Activated naive CD8-positive, alpha-beta T cell treated with anti-CD3 and anti-CD28 coated beads, Interleukin-2, amount 50 U/mL, for 24 hours (primary cell): ENCODE measurements at places on chromosomes 1 and 21.
A peak's percentile ranks its signal among the peaks of the same experiment; 100 is the strongest.

DNA sequence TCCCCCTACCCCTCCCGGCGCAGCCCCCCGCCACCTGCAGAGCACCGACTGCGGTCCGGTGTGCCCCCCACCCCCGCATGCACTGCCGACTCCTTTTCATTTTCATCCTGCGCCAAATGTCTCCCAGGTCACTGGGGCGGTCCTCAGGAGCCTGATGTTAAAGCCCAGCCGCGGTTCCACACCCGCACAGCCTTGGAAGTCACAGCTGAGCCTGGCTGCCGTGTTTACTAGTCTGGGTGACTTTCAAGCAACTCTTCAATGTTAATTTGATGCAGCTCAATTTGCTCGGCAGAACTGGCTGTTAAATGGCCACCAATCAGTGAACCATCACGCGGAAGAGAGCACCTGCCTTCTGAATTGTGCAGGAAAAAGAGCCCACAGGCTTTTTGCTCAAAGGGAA lies 27.2 kb downstream of the THAP3 start:
- no peak for DNase-seq

- DNase-seq, result no peak
Measured at GRCh38 chr1:89810302-89810701, 10.5 kb upstream of the LRRC8D start.

DNA sequence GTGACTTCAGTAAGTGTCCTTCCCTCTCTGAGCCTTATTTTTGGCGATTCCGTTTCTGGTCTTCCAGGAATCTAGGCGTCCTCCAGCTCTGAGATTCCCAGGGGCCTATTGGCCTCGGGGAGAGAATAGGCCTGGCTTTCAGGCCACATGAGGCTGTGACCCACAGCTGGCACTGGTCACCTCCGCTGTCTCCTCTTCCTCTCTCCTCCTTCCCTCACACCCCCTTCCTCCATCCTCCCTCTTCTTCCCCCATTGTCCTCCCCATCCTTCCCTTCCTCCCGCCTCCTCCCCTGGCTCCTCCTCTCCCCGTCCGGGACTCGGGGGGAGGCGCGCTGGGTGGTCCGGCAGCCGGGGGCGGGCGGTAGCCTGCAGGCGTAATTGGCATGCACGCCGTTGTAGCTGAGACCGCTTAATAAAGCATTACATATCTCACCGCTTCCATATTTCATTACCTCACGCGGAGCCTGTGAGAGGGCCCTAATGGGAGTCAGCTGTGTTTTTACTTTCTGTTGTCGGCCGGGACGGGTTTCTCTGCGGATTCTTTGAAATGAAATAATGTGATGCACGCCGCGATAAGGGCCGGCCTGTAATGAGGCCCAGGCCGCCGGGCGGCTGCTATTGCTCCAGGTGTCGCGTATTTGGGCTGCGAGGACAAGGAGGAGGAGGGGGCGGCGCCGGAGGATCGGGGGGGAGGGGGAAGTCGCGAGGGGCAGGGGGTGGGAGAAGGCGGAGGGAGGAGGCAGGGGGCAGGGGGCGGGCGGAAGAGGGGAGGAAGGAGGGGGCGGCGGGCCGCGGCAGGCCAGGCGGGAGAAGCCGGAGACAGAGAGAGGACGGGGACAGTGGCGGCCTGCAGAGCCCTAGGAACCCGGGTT lies 95.3 kb downstream of the FOXD2 start:
- peak; percentile 2 for DNase-seq

DNA sequence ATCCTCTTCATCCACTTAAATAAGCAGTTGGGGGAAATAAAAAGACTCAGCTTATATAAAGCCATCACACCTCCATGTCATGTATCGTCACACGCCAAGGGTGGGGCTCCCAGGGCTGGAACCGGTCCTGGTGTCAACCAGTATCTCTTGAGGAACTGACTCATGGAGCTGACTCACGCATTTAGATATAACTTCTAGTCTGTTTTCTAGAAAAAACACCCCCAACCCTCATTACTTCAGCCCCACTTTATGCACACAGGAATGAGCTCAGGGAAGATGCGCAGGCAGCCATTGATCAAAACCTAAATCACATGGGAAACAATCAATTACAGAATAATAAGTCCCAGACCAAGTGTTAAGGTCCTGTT lies 6.9 kb upstream of the IL22RA1 start:
- DNase-seq, result peak; percentile 49

- no peak for DNase-seq
Measured at GRCh38 chr1:46486432-46487015, 3.1 kb upstream of the DMBX1 start.

GRCh38 chr1:182872881-182873280 lies 33.7 kb downstream of the DHX9 start:
- DNase-seq, result no peak

GRCh38 chr1:26279456-26280332 lies at the start of gene SH3BGRL3:
Gene SH3BGRL3 (plus strand): TSS chr1:26280086. CDS start chr1:26280156, 70 bp downstream.
- DNase-seq, result peak; percentile 89

DNA sequence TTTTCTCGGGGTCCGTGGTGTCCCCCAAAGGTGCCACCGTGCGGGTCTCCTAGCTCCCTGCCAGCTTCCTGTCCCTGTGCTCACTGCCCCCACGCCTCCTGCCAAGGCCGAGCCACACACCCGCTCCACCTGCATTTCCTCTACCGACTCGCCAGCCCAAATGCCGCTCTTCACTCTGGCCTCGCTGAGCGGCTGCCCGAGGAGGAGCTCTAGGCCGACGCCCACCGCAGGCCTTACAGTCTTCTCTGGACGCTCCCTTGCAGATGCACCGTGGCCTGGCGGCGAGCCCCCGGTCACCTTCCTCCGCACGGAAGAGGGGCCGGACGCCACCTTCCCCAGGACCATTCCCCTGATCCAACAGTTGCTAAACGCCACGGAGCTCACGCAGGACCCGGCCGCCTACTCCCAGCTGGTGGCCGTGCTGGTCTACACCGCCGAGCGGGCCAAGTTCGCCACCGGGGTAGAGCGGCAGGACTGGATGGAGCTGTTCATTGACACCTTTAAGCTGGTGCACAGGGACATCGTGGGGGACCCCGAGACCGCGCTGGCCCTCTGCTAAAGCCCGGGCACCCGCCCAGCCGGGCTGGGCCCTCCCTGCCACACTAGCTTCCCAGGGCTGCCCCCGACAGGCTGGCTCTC lies 26.3 kb downstream of the FTCD start:
- no peak for DNase-seq

DNA sequence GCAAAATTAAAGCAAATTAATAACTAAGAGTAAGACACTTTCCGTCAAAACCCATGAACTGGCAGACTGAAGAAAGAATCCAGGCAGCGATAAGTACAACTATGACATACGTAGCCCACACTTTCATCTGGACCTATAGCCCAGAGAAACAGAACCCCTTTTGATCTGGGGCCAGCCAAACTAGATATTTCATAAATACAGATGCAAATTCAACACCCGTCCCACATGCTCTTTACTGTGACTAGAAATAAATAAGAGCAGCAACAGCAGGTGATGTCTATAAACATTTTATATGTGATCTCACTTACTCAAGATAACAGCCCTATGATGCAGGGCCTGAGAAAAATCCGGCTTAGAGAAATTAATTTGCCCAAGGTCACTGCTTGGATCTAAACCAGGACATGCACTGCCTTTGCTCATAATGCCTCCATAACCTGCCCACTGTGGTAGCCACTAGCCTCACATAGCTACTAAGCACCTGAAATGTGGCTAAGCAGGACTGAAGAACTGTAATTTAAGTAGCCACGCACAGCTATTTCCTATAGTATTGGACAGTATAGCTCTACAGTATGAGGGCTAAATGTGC lies 130.2 kb downstream of the TGFBR3 start:
- no peak for DNase-seq

GRCh38 chr1:208013210-208013609 lies 102.3 kb upstream of the CD34 start:
- no peak for DNase-seq

GRCh38 chr1:239347776-239348175 lies 38.6 kb upstream of the CHRM3 start:
- DNase-seq, result no peak

DNA sequence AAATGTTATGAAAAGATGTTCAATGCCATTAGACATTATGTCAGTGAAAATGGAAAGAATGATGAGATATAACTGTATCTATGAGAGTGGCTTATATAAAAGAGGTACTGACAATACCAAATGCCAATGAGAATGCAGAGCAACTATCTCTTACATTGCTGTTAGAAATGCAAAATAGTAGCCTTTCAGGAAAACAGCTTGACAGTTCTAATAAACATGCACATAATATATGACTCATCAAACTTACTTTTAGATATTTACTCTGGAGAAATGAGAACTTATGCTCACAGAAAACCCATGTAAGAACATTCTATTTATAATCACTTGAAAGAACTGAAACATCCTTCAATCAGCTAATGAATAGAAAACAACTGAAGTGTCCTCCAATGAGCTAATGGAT lies 996.7 kb upstream of the ADGRL4 start:
- DNase-seq, result no peak

DNA sequence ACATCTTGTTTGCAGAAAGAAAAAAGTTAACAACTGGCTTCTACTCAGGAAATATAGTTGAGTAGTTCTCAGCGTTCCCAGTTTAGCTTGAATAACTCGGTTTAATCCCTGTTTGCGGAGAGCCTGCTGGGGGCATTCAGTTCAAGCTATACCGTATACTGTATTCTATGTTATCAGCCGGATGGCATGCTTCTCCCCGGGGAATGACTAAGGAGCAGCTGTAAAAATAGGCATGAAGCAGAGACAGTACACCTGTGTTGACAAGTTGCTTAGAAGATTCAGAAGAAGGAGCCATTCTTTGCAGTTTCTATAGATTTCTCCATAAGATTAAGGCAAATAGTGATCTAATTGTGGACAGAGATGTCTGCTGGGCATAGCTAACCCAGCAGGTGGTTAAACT lies 267.8 kb upstream of the NCAM2 start:
- no peak for DNase-seq

- no peak for DNase-seq
Measured at GRCh38 chr1:183806125-183806524, 1.2 kb downstream of the RGL1 start.

DNA sequence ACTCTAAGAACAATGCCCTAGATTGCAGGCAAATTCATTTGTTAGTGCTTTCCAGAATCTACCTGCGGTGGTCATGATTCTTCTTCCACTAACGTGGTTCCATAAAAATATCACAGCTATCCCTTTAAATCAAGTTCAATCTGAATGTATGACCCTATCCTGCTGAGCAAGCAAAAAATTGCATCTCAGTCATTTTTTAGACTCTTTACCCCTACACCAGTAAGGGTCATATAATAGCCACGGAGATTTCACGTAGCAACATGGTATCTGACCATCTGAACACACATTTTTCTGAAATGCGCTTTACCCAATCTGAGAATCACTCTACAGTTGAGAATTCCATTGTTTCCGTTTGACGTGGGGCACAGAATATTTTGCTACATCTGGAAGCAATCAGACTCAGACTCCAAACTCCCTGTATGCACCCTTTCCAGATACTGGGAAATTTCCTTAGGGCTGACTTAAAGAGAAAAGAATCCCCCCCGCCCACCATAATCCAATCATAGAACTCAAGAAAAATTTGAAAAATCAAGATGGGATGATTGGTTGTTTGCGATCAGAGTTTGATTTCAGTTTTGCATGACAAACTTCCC lies 699.2 kb upstream of the ZP4 start:
- DNase-seq, result no peak

- no peak for DNase-seq
Measured at GRCh38 chr1:76998582-76999223, 131.4 kb downstream of the ST6GALNAC5 start.

- no peak for DNase-seq
Measured at GRCh38 chr1:220409771-220410595, 118.0 kb upstream of the MARK1 start.

DNA sequence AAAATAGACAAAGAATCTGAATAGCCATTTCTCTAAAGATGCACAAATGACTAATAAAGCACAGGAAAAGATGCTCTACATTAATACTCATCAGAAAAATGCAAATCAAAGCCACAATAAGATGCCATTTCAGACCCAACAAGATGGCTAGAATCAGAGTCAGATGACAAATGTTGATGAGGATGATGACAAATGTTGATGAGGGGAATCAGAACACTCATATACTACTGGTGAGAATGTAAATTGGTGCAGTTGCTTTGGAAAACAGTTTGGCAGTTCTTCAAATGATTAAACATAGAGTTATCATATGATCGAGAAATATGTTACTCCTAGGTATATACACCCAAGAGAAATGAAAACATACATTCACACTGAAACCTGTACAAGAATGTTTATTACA lies 33.9 kb downstream of the LRRC40 start:
- no peak for DNase-seq

DNA sequence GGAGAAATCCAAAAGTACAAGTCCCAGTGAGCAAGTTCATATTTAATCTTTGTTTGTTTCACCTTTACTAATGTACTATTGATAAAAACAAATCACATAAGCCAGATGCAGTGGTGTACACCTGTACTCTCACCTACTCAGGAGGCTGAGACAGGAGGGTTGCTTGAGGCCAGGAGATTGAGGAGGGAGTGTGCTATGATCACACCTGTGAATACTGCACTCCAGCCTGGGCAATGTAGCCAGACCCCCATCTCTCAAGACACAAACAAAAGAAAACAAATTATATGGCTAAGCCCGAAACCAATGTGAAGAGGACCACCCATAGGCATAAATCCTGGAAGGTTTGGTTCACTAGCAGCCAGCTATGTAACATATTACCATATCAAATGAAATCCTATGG lies 9.6 kb upstream of the USP24 start:
- DNase-seq, result no peak

DNA sequence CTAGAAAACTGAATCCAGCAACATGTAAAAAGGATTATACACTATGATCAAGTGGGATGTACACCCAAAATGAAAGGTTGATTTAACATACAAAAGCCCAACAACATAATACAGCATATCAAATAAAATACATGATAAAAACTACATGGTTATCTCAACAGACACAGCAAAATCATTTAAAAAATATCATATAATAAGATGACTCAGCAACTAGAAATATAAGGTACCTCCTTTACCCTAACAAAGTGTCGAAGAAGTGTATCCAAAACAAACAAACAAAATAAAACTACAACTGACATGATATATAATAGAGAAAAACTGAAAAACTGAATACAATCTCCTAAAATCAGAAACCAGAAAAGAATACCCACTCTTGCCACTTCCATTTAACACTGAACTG lies 969.1 kb downstream of the AMY1C start:
- DNase-seq, result no peak

DNA sequence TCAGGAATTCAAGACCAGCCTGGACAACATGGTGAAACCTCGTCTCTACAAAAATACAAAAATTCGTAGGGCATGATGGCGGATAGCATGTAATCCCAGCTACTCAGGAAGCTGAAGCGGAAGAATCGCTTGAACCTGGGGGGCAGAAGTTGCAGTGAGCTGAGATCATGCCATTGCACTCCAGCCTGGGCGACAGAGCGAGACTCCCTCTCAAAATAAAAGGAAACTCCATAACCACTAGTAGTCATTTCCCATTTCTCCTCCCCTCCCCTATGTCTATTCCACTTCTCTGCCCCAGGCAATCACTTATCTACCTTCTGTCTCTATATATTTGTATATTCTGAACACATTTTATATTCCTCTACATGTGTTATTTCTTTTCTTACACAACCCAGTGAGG lies 4.0 kb upstream of the CEP350 start:
- no peak for DNase-seq
